ENCODE measurements at places on chromosomes 2 and 18. TPM values are rescaled to one million over a fixed set of nuclear protein-coding genes. Genes with fewer than 3 reads are reported as not detected.

The PARD6G gene
- 60.2 TPM for total RNA-seq

DNA sequence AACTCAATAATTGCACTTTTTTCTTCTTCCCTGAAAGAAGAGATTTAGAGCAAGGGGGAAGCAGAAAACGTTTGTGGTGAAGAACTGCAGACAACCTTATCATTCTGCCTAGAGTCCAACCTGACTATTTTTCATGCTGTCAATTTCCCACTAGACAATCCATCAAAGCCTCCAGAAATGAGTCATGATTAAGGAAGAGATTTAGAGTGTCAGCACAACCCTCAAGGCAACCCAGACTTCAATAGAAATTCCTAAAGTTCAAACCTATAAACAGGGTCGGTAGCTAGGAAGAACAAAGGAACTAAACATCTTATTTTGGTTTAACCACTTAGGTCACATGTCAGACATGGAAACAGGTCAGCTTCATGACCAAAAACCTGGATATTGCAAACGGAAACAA lies 86.9 kb downstream of the SLC25A12 start:
- peak; percentile 66 for DNase-seq

- DNase-seq, result no peak
These were observed 864.6 kb downstream of the SUCLG1 start for GRCh38 chr2:83594241-83595120.

- no peak for DNase-seq
These were observed 73.2 kb upstream of the NETO1 start for GRCh38 chr18:72940986-72941385.

DNA sequence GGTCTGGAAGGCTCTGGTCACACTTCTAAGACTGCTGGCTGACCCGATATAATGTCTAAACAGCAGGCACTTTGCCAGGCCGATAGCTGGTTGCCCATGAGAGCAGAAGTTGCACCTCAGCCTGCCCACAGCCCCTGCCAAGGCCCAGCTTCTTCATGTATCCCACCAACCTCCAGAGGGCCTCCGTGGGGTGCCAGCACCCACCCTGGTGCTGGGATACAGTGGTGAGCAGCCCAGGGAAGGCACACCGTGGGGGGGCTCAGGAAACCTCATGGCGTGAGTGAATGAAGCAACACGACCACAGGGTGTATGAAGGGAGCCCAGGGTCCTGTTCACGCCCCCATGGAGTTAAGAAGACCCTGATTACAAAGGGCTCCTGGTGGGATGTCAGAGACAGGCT lies 16.2 kb upstream of the GLI2 start:
- no peak for DNase-seq

GRCh38 chr2:73035899-73036711 lies 35.4 kb downstream of the SFXN5 start:
- DNase-seq, result no peak

GRCh38 chr18:10215446-10215845 lies 239.0 kb upstream of the APCDD1 start:
- no peak for DNase-seq

DNA sequence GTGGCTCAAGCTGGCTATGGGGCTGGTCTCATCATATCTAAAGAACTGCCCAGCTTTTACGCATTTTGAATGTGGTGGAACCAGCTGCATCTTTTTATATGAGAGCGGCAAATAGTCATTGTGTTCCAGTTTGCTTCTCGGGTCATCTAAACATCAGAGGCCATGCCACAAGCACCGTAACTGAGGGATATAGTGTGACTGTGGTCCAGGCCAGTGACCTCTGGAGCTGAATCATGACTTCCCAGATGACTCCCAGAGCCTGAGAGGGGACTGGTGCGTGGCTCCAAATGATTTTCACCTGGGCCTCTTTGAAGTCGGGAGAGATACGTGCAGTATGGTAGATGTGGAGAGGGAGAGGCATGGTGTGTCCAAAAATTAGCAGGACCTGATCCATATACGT lies 271.0 kb downstream of the NEDD4L start:
- DNase-seq, result peak; percentile 52
